Activated T-helper 2 cell treated with anti-CD3 and anti-CD28 coated beads, Interferon-gamma antibody, Interleukin-2, Interleukin-4, amounts not matched to agents 10 μg/mL and 5 μg/mL and 100 μg/mL, durations not matched to agents 14 hours and 24 hours and 36 hours (primary cell): ENCODE measurements at places on chromosomes 1 and 21.
A peak's percentile ranks its signal among the peaks of the same experiment; 100 is the strongest.

DNA sequence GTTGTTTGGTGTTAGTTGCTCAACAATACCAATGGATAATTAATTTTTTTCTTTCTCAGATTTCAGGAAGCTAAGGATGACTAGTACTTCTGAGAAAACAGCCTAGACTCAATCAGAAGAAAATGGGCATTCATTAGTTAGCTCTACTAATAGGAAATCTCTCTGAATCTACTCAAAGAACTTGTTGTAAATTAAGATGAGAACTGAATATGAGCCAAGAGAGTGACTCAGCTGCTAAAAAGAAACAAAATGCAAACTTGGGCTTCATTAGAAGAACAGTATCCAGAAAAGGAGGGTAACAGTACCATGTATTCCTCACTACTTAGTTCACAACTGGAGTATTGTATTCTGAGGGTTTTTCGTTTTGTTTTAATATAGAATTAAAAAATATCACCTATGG lies 12.5 kb downstream of the FOXJ3 start:
- no peaks in the 10 kb centered on the region for H3K27me3 ChIP-seq
- no peak overlapping the region for H3K27ac ChIP-seq

- H3K27ac ChIP-seq: peak overlapping the region; percentile 67
- H3K4me1 ChIP-seq: peaks cover 6% of the 10 kb centered on the region
- DNase-seq: no peak
- H3K27me3 ChIP-seq: no peaks in the 10 kb centered on the region
Observed at GRCh38 chr1:1605034-1605591, 5.2 kb upstream of the FNDC10 start.

- H3K4me1 ChIP-seq: peaks cover 22% of the 10 kb centered on the region
- no peaks in the 10 kb centered on the region for H3K36me3 ChIP-seq
Observed at GRCh38 chr1:59113876-59114457, 182.9 kb upstream of the FGGY start.

DNA sequence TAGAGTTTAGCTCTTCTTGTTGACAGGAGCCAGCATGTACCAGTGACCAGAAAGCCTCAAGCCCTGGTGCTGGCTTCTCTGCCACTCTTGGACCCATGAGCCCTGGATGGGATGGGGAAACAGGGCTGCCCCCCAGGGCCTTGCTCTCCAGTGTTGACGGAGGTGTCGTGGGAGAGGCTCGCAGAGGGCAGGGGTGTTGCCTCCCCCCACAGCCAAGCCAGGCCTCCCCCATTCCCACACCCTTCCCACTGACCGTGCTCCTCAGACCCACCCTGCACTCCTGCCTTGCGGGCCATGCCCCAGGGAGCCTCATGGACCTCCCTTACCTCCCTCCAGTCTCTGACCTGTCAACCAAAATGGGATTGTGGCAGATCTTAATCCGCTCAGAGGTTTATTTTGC lies 123.8 kb upstream of the COL6A1 start:
- H3K4me1 ChIP-seq: no peaks in the 10 kb centered on the region
- no peaks in the 10 kb centered on the region for H3K27me3 ChIP-seq
- no peak for DNase-seq
- H3K27ac ChIP-seq: no peak overlapping the region

- H3K4me3 ChIP-seq: no peak overlapping the region
- no peaks in the 10 kb centered on the region for H3K36me3 ChIP-seq
- no peak overlapping the region for H3K27ac ChIP-seq
- peaks cover 22% of the 10 kb centered on the region for H3K4me1 ChIP-seq
- DNase-seq: no peak
Observed at GRCh38 chr1:29686012-29686930, 449.9 kb downstream of the PTPRU start.

GRCh38 chr1:5620418-5620817 lies 371.8 kb downstream of the NPHP4 start:
- H3K36me3 ChIP-seq: no peaks in the 10 kb centered on the region
- DNase-seq: no peak
- H3K4me3 ChIP-seq: no peak overlapping the region
- H3K27ac ChIP-seq: no peak overlapping the region
- H3K27me3 ChIP-seq: peaks cover 3% of the 10 kb centered on the region
- H3K4me1 ChIP-seq: no peaks in the 10 kb centered on the region

DNA sequence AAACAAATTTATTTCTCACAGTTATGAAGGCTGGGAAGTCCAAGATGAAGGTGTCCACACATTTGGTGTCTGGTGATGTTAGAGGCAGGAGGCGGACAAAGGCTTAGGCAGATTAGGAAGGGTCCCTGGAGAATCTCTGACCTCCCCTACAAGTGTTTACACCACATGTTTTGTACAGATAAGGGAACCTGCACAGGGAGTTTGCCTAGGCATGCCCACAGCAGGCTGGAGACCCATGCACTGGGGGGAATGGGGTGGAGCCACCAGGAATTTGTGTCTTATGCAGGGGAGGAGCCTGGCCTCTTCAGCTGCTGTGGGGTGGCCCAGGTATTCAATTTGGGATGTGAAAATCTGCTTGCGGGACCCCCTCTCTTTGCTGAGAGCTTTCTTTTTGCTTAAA lies 131.3 kb downstream of the PATJ start:
- DNase-seq: no peak
- H3K27ac ChIP-seq: no peak overlapping the region
- H3K27me3 ChIP-seq: no peaks in the 10 kb centered on the region
- no peaks in the 10 kb centered on the region for H3K4me1 ChIP-seq

DNA sequence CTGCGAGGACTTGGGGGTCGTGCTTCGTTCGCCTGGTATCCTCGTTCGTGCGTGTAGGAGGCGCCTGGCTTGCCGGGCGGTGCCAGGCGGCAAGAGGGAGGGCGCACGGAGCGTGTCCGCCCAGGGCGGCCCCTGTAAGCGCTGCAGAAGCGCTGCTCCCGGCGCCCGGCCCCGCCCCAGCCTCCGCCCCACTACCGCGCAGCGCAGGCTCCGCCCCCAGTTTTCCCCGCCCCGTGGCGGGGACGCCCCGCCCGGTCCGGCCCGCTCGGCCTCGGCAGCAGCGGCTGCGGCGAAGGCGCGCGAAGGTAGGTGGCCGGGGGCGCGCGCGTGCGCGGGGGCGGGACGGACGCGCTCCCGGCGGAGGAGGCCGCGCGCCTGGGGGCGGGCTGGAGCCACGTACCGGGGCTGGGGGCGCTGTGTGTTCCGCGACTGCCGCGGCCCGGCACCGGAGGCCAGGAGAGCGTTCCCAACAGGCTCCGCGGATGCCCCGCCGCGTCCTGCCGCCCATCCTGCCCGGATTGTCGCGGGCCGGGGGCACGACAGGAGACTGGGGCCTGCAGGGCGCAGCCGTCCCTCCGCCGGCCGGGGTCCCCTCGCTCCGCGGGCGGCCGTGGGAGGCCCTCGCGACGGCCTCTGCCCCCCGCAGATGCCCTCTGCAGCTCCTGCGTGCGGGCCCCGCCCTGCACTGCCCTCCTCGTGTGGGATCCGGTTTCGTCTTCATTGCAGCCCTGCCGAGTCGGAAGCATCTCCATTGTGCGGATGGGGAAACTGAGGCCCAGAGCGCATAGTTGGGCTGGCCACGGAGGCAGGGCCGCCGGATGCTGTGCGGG lies 7.7 kb upstream of the CROCC start:
- H3K27me3 ChIP-seq: peaks cover 9% of the 10 kb centered on the region
- peak; percentile 87 for DNase-seq
- peaks cover 19% of the 10 kb centered on the region for H3K4me1 ChIP-seq
- peak overlapping the region; percentile 90 for H3K4me3 ChIP-seq
- peak overlapping the region; percentile 68 for H3K27ac ChIP-seq

GRCh38 chr1:22075718-22076117 lies 23.2 kb downstream of the CDC42 start:
- peaks cover 70% of the 10 kb centered on the region for H3K36me3 ChIP-seq
- H3K4me1 ChIP-seq: peaks cover 62% of the 10 kb centered on the region
- H3K27me3 ChIP-seq: no peaks in the 10 kb centered on the region
- H3K4me3 ChIP-seq: no peak overlapping the region

- no peaks in the 10 kb centered on the region for H3K27me3 ChIP-seq
- H3K27ac ChIP-seq: no peak overlapping the region
- peaks cover 67% of the 10 kb centered on the region for H3K36me3 ChIP-seq
Observed at GRCh38 chr1:8411803-8412182, 93.9 kb downstream of the SLC45A1 start.

DNA sequence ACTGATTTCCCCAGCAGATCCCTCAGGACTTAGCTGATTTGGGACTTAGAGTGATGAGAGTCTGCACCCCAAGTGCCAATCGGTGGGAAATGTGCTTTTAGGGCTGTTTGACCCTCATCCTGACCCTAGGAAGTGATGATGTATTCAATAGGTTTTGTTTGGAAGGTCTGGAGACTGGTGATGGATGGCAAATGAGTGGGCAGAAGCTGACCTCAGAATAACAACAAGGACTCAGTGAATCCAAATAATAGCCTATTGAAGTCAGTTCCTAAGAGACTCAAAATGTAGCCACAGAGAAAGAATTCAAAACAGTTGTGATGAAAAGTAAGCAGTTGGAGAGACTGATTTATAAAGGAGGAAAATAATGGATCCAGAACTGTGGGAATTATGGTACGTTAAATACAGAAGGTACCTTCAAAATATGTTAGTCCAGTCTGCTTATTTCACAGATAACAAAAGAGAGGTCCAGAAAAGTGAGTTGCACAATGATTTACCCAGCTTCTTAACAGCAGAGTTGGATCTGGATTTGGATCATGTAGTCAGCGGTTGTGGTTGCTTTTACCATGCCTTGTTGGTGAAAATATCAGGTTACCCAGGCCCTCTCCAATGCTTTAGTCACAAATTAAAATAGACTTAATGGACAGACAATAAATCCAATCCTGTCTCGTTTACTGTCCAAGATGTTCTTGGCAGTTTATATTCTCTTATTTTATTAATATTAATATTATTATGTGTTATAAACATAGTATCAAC lies 123.0 kb upstream of the PTBP2 start:
- no peaks in the 10 kb centered on the region for H3K27me3 ChIP-seq
- DNase-seq: no peak
- no peak overlapping the region for H3K27ac ChIP-seq
- no peaks in the 10 kb centered on the region for H3K4me1 ChIP-seq
- H3K36me3 ChIP-seq: no peaks in the 10 kb centered on the region

GRCh38 chr1:67948151-67949080 lies 102.0 kb downstream of the DIRAS3 start:
- H3K4me1 ChIP-seq: no peaks in the 10 kb centered on the region
- H3K27ac ChIP-seq: no peak overlapping the region
- no peaks in the 10 kb centered on the region for H3K27me3 ChIP-seq
- no peak for DNase-seq
- no peaks in the 10 kb centered on the region for H3K36me3 ChIP-seq

GRCh38 chr1:117565745-117566455 lies 39.9 kb upstream of the TENT5C start:
- H3K27me3 ChIP-seq: peaks cover 15% of the 10 kb centered on the region
- H3K27ac ChIP-seq: no peak overlapping the region
- no peak overlapping the region for H3K4me3 ChIP-seq

DNA sequence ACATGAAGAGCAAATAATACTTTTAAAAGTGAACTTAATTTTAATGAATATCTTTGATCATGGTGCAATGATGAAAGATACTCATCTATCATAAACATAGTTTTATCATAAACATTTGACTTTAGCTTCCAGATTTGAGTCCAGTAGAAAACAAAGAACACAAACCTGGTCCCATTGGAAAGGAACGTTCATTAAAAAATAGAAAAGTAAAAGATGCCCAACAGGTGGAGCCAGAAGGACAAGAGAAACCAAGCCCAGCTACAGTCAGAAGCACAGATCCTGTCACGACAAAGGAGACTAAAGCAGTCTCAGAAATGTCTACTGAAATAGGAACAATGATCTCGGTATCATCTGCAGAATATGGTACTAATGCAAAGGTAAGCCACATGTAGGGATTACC lies 55.6 kb upstream of the MYOCOS start:
- H3K27ac ChIP-seq: no peak overlapping the region
- DNase-seq: no peak
- H3K4me3 ChIP-seq: no peak overlapping the region
- peaks cover 1% of the 10 kb centered on the region for H3K4me1 ChIP-seq
- no peaks in the 10 kb centered on the region for H3K27me3 ChIP-seq
- H3K36me3 ChIP-seq: peaks cover 54% of the 10 kb centered on the region

DNA sequence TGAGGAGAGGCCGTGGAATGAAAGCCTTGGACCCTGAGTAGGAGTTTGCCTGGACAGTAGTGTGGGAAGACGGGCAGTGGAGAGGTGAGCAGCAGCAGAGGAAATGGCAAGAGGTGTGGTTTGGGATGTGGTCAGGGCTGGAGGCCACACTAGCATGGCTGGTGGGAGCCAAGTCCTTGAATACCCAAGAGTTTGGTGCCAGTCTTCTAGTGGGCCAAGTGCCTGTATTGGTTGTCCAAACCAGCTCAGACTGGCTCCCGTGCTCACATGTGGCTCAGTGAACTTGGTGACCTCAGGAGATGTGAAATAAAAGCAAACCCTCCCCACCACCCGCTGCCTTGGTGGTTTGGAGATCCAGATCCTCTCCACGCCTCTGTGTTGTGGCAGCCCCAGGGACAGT lies 2.4 kb downstream of the GUCA2A start:
- no peaks in the 10 kb centered on the region for H3K36me3 ChIP-seq
- DNase-seq: no peak

GRCh38 chr1:6414443-6414844 lies 5.3 kb downstream of the HES2 start:
- H3K27me3 ChIP-seq: peaks cover 47% of the 10 kb centered on the region
- H3K4me1 ChIP-seq: peaks cover 7% of the 10 kb centered on the region
- no peaks in the 10 kb centered on the region for H3K36me3 ChIP-seq
- no peak for DNase-seq

DNA sequence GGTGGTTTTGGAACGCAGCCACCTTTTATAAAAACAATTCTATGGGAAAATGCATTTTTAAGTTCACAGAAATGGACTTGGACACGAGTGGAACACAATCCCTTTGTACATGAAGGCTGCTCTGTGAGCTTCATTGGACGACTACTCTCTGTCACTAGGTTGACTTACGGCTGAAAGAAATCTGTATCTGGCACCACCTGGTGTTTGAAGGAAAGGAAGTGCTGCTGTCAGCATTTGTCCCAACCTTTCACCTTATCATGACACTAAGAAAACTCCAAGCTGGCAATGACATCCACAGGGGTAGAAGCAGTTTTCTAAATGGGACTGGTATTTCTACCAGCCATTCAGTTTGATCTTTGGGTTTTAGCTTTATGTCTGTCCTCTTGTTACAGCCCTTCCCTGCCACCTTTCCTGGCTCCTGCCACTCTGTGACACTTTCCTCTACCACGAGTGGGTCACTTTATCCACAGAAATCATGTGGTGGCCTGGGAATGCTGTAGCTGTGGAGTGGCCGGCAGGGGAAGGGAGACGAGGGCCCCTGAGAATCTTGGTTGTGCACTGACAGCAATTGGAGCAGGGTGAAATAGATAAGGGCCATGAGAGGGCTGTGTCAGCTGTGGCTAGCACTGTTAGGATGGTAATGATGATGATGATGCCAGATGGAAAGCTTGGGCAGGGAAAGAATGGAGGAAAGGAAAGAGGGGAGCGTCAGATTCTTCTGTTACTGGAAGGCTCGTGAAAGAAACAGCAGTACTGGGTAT lies 85.2 kb downstream of the TBX19 start:
- no peak overlapping the region for H3K4me3 ChIP-seq
- H3K4me1 ChIP-seq: peaks cover 46% of the 10 kb centered on the region
- H3K27ac ChIP-seq: no peak overlapping the region
- H3K27me3 ChIP-seq: no peaks in the 10 kb centered on the region

GRCh38 chr1:235502601-235503402 lies 1.4 kb downstream of the B3GALNT2 start:
- H3K4me3 ChIP-seq: peak overlapping the region; percentile 91
- peak overlapping the region; percentile 66 for H3K27ac ChIP-seq
- no peak for DNase-seq
- peaks cover 32% of the 10 kb centered on the region for H3K4me1 ChIP-seq
- peaks cover 4% of the 10 kb centered on the region for H3K36me3 ChIP-seq

GRCh38 chr1:95071539-95071938 lies 1.2 kb downstream of the ALG14 start:
- H3K4me1 ChIP-seq: peaks cover 11% of the 10 kb centered on the region
- no peaks in the 10 kb centered on the region for H3K27me3 ChIP-seq
- H3K36me3 ChIP-seq: no peaks in the 10 kb centered on the region
- DNase-seq: no peak
- peak overlapping the region; percentile 98 for H3K4me3 ChIP-seq
